ENCODE measurements at places on chromosomes 1 and 21.

GRCh38 chr1:41728403-41729202, 190.1 kb downstream of the HIVEP3 start:
- no peak for DNase-seq

GRCh38 chr1:172948457-172948856, 102.3 kb downstream of the TNFSF18 start:
- DNase-seq = peak; percentile 86

GRCh38 chr1:97791251-97791650, 129.6 kb downstream of the DPYD start:
- DNase-seq = no peak

DNA sequence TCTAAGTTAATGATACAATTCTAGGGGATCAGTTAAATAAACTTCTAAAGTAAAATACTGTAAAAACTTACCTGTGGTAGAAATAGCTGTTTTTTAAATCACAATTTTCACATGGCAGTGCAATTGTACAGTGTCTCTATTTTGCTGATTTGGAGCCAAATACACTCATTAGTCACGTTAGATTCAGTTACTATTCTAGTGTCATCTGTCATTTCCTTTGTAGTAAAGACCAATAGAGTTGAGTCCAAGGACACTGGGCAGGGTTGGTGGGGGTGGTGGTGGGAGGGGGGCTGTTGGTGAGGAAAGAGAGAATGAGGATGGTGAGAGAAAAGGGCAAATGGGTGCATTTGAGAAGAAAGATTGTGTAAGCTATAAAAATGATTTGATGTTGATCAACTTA, 33.6 kb downstream of the CD55 start:
- DNase-seq = no peak

GRCh38 chr1:175129644-175129996, 62.0 kb downstream of the TNN start:
- DNase-seq = no peak

GRCh38 chr1:2299131-2299627, 71.1 kb downstream of the SKI start:
- DNase-seq = no peak
